HS-5 (cell line): ENCODE measurements at places on chromosomes 4 and X.

GRCh38 chrX:152641256-152641875, 3.7 kb downstream of the GABRQ start:
- no peak for DNase-seq

DNA sequence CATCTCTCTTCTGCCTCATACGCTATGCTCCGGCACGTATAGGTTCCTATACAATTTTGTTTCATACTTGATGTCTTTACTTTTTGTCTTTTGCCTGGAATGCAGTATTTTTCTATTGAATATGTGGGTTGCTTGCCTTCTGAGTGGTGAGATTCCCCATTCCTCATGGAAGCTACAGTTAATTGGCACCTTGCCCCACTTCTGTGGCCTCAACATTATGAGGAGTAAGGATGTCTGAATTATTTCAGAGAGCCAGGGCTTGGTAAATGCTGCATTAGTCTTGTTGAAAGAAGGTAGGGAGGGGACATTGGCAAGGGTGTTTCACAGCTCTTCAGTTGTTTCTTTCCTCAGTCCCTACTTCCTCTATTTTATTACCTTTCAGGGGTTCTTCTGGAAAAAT, 23.0 kb downstream of the CDKL5 start:
- no peak for DNase-seq

DNA sequence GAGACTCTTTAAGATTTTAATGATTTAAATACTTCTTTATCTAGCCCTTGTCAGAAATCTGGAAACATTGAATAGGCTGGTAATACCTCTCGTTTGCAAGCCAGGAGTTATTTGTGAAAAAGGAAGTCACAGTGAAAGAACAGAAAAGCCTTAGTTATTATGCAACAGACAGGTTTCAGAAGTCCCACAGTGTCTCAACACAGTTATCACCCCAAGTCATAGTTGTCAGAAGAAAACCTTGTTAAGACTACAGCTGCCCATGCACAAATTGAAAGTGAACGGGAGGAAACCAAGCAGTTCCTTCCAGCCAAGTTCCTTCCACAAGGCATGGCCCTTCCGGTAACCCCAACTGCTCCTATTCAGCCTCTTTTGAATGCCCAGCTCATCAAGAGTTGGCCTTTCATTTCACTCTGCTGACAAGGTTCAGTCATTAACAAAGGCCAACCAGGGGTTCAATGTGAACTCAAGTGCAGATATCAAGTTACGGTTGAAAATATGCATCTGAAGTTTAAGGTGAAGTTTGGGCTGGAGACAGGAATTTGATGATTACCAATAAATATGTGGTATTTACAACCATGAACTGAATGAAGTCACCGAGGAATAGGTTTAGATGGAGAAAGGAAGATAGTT, 15.6 kb downstream of the ALPK1 start:
- DNase-seq, result no peak

DNA sequence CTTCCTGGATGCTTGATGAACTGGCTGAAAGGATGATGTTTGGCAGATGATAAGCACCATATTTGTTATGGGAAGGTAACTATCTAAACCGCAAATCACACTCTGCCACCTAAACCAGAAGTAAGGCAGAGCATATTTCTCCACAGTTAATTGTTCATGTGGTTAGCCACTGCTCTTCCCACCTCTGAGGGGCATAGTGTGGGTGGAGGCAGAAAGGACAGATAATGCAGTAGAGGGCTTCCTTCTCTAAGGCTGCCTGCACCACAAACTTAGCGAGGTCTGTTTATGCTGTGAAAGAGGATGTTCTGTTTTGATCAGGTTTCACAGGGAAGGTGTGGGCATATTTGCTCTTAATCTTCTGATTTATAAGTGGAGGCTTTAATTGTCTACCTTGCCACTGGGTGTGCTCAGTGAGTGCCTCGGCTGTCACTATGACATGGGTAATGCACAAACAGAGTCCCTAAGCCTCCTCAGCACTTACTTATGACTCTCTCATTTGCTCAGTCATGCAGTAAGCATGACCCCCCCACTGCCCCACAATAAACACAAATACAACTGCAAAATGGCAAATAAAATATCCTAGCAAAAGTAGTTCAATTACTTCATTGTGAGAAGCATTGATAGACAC, 401.0 kb downstream of the TMA16 start:
- no peak for DNase-seq

DNA sequence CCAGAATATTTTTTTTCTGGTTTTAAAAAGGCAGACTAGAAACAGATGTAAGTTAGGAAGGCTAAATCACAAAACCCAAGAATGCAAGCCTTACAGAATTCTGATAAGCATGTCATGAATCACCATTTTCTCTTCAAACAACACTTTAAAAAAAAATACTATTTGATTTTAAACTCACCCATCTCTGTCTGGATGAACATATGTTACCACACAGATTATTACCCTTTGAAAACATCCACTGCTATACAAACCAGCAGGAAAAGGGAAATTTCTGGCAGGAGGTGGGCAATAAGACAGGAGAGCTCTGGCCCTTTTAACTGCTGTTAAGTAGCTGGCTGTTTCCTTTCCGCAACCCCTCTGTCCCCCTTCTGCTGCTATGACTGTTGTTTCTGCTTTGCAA, 317.7 kb upstream of the NOCT start:
- DNase-seq, result no peak

DNA sequence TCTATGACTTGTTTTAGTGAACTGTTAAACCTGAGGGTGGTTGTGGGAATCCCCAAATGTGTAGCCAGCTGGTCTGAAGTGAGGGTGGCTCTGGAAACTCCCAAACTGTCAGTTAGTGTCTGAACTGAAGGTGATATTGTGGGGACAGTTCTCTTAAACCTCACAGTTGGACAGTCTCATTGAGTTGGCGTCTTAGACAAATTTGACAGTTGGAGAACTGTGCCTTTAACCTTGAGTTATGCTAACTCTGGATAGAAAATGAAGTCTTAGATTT, 20.7 kb upstream of the CTSO start:
- DNase-seq, result no peak

GRCh38 chr4:137274404-137274803, 257.9 kb downstream of the PCDH18 start:
- no peak for DNase-seq

DNA sequence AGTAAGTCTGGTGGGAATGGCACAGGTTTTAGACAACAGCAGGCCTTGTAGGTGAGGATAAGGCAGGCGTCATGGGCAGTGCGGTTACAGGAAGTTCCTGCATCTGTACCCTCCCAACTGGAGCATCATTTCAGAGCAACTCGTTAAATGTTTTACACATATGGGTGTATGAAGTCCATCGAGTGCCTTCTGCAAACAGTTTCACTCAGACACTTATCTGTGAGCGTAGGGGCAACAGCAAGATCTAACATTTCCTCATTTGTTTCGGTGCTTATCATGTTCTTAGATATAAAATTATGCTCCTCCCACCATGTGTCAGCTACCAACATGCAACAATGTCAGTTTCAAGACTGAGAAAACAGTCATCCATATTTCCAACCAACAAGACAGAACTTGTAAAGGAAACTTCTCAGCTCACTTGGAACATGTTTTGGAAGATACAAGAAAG, 69.9 kb downstream of the ELOVL6 start:
- no peak for DNase-seq

DNA sequence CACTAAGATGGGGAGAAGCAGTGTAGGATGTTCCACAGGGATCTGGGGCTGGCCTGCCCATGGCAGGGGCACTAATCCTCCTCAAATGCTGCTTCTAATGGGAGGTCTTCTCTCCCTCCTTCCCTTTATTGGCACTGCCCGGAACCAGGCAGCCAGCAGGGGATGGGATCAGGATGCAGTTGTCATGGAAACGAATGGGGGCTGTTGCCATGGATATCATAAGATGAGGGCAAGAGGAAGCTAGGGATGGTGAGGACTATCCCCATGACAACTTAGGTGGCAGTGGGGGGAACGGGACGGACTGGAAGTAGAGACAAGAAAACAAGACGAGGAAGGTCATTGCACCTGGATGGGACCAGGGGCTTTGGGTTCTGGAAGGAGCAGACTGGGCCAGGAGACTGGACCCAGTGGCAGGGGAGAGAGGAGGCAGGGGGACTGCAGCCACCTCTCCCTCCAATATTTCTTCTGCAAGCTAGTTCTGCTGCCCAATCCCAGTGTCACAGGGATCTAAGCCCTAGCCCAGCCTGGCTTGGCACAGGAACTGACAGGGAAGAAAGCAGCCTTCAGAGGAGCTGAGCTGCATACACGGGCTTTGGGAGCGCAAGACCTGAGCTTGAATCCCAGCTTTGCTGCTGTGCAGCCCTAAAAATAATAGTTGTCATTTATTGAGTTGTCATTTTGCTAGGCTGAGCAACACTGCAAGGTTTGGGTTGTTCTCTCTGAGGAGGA, 19.0 kb downstream of the IQSEC2 start:
- DNase-seq, result no peak

DNA sequence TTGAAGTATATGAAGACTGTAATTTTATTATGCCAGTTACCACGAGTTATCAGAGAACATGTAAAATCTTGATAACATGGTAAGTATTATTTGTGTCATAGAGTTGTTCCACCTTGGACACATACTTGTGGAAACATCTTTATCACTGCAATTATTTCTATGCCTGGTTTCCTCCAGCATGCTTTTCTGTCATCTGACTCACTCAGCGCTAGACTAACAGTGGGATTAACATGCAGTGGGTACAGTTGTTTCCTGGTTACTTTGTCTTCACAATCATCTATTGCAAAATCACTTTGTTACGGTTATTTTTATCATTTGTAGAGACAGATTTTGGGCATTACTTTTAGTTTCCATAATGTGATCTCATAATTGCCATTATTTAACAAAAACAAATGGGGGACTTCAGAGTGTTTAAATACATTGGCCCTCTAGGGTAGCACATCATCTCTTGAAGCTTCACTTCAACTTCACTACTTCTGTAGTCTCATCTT, at the start of gene STATH:
STATH (plus strand) TSS at position 441 of the 491 bp plus-strand sequence. CDS start 2,472 bp downstream, outside the sequence.
- no peak for DNase-seq

GRCh38 chr4:73589261-73589847, 30.9 kb downstream of the RASSF6 start:
- peak; percentile 49 for DNase-seq

DNA sequence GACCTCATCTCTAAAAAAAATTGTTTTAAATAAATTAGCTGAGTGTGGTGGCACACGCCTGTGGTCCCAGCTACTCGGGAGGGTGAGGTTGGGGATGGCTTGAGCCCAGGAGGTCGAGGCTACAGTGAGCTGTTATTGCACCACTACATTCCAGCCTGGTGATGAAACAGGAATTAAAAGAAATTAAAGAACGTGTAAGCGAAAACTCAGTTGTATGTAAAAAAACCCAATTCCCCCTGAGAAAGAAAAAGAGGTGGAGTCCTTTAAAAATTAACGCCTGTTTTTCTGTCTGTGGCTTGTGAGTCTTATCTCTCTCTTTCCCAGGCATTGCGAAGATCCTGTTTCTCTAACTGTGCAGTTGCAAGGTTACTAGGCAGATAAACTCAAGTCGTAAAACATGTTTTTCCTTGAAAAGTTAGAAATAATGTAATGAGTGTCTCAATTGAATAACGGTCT, 22.1 kb downstream of the EPGN start:
- DNase-seq, result no peak

GRCh38 chrX:11346121-11346682, 53.0 kb downstream of the AMELX start:
- DNase-seq, result no peak

GRCh38 chrX:135649029-135649428, 64.4 kb upstream of the CT45A1 start:
- DNase-seq, result no peak

DNA sequence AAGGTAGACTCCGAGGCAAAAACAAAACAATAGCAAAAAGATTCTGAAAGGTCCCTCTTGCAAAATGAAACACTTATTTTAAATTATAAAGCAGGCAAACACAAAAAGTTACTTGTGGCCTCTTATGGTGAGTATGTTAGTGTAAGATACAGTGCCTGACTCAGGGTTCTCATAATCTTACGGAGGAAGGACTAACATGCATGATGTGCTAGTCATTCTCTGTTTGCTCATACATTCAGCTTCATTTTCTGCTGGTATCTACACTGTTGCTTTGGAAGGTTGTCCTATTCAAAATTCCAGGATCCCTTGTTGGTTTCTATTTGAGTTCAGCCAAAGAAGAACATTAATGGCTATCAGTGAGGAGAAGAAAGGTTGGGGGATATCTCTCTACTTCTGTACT, 249.1 kb upstream of the FAM47A start:
- no peak for DNase-seq

DNA sequence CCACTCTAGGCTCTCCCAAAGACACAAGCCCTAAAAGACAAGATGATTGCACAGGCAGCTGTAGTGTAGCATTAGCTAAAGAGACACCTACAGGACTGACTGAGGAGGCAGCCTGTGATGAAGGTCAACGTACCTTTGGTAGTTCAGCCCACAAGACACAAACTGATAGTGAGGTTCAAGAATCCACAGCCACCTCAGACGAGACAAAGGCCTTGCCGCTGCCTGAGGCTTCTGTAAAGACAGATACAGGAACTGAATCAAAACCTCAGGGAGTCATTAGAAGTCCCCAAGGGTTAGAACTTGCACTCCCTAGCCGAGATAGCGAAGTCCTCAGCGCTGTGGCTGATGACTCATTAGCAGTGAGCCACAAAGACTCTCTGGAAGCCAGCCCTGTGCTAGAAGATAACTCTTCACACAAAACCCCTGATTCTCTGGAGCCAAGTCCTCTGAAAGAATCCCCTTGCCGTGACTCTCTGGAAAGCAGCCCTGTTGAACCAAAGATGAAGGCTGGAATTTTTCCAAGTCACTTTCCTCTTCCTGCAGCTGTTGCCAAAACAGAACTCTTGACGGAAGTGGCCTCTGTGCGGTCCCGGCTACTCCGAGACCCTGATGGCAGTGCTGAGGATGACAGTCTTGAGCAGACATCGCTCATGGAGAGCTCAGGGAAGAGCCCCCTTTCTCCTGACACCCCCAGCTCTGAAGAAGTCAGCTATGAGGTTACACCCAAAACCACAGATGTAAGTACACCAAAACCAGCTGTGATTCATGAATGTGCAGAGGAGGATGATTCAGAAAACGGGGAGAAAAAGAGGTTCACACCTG, 306.3 kb downstream of the ANK2 start:
- peak; percentile 76 for DNase-seq

DNA sequence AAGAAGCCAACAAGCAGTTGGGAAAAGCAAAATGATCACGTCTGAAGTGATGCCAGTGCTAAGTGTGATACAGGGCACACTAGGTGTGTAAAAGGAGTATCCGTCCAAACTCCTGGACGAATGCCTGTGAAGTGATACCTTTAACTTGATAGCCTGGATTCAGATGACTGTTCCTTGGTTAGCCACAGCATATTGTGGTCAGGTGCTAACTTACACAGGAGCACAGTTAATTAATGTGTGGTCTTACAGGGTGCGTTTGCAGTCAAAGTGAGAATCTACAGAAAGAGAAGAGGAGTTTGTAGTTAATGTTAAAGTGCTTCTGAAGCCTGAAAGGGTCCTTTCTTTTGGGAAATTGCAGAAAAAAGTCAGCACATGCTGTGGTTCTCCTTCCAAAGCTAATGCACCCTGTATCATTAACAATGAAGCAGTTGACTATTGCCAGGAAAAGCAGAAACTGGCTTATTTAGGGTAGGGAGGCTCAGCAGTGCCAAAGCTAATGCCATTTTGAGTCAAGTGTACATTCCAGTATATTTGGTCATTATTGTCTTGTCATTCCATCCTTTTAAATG, 61.1 kb downstream of the DCLK2 start:
- DNase-seq, result no peak

GRCh38 chr4:134624365-134624764, 422.8 kb upstream of the PABPC4L start:
- DNase-seq, result no peak

GRCh38 chrX:129576539-129576938, 36.5 kb downstream of the OCRL start:
- DNase-seq, result no peak
